ENCODE measurements at places on chromosomes 12 and 14.

- DNase-seq, result no peak
These were observed 33.4 kb downstream of the VCPKMT start for GRCh38 chr14:50082784-50083466.

GRCh38 chr12:79674629-79675028 is 16.1 kb downstream of the PAWR start:
- DNase-seq, result no peak

DNA sequence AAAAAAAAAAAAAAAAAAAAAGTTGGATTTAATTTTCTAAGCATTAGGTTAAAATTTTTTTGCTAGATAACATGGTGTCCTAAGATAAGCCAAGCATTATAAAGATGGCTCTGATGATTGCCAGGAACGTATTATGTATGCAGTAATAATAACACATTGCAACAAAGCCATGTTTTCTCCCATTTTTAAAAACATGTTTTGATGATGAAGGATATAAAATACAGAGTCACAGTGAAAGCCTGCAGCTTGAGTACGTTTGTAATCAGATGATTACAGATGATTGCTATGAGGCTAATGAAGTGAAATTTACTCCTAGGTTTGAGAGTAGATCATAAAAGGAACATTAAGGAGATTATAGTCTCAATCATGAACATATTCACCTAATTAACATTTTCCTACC is 13.3 kb upstream of the WDR89 start:
- no peak for DNase-seq

- no peak for DNase-seq
These were observed 9.1 kb upstream of the TBX5 start for GRCh38 chr12:114414866-114415524.

DNA sequence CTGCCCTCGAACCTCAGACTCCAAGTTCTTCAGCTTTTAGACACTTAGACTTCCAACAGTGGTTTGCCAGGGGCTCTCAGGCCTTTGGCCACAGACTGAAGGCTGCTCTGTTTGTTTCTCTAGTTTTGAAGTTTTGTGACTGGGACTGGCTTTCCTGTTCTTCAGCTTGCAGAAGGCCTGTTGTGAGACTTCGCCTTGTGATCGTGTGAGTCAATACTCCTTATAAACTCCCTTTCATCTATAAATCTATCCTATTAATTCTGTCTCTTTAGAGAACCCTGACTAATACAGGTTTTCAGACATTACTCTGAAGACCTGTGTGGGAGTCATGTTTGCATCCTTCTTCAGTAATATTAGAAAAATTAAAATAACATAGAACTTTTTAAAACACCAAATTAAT is 289.1 kb downstream of the RMST start:
- DNase-seq, result no peak

DNA sequence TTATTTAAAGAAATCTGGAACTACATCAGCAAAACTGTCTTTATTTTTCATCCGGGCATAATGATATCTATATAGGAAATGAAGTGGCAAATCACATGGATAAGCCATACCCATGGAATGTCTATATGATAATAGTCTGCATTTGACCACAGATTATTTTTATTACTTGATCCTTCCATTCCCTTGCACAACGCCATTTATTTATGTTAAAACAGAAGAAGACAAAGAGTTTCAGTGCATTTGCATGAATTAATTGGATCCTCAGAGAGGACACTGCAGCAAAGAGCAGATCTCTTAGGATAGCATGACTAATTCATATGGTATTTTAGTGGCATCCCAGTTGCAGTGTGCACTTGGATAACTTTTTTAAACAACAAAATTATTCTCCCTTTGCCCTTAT is 345.0 kb downstream of the CCDC91 start:
- DNase-seq, result no peak

- no peak for DNase-seq
These were observed 29.4 kb downstream of the SLC24A4 start for GRCh38 chr14:92352158-92352985.

DNA sequence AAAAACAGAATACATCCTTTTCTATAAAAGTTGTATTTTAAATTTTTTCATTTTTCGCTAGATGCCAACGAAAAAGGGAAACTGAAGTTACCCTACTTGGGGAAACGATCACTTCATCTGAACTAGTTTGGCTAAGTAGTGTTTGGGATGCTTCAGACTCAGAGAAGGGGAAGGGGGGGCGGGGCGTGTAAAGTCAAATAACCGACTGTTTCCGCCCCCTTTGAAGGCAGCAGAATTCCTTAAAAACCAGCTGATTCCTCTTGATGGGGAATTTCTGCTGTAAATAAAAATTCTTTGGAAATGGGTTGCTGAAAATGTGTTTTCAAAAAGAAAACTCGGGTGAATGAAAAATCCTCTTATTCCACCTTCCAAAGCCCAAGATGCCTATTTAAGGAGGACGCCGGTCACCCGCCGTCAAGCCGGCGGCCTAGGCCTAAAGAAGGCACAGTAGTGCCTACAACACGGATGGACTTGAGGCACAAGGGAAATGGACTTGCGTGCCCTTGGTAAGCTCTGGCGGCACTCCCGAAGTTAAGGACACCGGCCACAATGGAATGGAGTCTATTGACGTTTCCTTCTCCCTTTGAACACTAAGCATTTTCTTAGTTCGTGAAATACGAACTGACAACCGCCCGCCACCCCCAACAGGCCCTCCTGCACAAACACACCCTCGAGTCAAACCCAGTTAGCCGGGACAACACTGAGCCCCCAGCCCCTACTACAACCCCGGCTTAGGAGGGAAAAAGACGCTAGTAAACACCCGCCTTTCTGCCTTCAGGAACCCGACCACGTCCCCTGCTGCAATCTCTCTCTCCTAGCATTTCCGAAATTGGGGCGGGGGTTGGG is 1.9 kb downstream of the ATXN2 start:
- no peak for DNase-seq

DNA sequence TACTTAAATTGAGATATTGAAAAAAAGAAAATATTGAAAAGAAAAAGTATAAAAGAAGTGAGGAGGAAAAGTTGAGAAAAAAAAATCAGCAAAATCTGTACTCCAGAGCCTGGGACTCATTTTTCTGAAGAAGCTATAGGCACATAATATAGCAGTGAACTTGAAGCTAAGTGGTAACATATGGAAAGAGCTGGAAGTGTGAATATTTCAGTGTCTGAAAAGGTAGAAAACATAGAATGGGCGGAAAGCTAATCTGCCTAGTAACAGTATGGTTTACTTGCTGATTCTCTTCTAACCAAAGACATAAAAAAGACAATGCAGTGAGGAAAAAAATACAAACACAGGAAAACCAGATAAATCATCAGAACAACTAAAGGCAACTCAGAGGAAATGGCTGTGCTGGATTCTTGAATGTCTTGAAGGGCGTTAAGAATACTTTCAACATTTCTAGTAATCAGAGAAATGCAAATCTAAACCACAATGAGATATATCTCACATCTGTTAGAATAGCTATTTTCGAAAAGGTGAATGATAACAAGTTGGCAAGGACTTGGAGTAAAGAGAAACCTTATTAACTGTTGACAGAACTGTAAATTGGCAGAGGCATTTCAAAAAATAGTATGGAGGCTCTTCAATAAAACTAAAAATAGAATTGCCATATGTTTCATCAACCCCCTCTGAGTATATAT is 784.6 kb downstream of the LRFN5 start:
- DNase-seq, result no peak

DNA sequence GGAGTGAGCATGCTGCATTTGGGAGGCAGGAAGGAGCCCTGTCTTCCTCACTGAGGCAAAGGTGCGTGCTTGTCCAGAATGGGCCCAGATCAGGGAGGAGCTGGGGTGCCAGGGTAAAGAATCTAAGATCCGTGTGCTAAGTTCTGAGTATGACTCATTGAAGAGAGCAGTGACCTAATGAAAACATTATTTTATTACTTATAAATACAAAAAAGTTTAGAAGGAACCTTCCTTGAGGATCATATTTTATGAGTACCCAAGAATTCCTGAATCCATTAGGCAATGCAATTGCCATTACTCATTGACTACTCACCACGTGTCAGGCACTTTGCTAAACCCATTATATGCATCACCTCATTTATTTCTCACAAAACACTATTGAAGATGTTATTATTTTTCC is 264.7 kb downstream of the EGLN3 start:
- DNase-seq, result no peak

DNA sequence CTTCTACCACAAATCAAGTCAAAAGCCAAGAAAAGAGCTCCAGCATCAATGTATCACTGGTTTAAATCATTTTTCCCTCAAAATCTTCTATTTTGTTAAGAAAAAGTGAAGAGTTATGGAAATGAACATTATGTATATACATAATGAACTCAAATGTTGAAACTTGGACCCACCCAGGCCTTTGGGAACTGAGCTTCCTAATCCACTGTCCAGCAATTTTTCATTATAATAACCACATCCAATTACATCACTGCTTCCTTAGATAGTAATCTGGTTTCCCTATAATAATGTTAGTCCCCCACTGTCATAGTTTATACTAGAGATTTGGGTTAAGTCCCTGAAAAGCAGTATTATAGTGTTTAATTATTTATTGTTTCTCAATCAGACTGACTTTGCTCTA is 170.9 kb downstream of the PIK3C2G start:
- no peak for DNase-seq
